ENCODE measurements at places on chromosomes 16 and 17.

GRCh38 chr16:3454631-3455147 lies 11.2 kb downstream of the NAA60 start:
- DNase-seq = no peak

GRCh38 chr17:71989117-71989516 lies 131.7 kb upstream of the SOX9 start:
- DNase-seq = no peak

DNA sequence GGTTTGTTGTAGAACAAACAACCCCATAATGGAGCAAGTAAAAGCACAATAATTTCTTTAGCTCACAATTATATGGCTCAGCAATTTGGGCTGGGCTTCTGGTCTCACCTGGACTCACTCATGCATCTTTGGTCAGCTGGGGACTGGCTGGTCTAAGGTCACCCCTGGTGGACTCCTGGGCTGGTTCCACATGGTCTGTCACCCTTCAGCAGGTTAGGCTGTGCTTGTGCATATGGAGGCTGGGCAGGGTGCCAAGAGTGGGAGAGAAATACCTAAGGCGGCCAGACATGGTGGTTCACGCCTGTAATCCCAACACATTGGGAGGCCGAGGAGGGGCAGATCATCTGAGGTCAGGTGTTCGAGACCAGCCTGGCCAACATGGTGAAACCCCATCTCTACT lies 27.0 kb upstream of the SMURF2 start:
- no peak for DNase-seq

GRCh38 chr17:38452719-38453118 lies 24.5 kb downstream of the ARHGAP23 start:
- DNase-seq = no peak

DNA sequence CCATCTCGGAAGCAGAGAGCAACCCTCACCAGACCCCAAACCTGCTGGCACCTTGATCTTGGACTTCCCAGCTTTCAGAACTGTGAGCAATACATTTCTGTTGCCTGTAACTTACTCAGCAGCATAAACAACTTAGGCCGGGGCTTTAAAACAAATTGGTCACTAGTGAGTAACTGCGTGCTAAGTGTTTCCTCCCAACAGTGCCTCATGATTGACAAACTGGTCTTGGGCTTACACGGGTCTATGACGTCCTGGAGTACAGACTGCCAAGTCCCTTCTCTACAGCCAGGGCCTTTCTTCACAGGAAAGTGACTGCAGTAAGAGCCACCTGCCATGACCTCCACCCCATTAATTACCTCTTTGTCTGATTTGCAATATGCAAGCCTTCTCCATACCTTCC lies 136.7 kb downstream of the XYLT1 start:
- DNase-seq = no peak

- DNase-seq = no peak
Measured at GRCh38 chr17:34347063-34347462, 9.2 kb upstream of the CCL13 start.

GRCh38 chr16:74788108-74788507 lies 13.5 kb upstream of the FA2H start:
- no peak for DNase-seq

GRCh38 chr17:38428643-38429371 lies 543 bp downstream of the ARHGAP23 start:
- DNase-seq = peak; percentile 76

GRCh38 chr17:50218071-50218759 lies 16.8 kb upstream of the COL1A1 start:
- DNase-seq = no peak

GRCh38 chr17:62627219-62627903 lies at the start of gene MRC2:
MRC2 (plus strand) TSS chr17:62627670; CDS start chr17:62627803, 133 bp downstream.
- DNase-seq = peak; percentile 78

- no peak for DNase-seq
Measured at GRCh38 chr17:34769049-34769448, 189.7 kb downstream of the TMEM132E start.

GRCh38 chr16:2713985-2714774 lies 5.8 kb downstream of the PRSS27 start:
- DNase-seq = no peak

DNA sequence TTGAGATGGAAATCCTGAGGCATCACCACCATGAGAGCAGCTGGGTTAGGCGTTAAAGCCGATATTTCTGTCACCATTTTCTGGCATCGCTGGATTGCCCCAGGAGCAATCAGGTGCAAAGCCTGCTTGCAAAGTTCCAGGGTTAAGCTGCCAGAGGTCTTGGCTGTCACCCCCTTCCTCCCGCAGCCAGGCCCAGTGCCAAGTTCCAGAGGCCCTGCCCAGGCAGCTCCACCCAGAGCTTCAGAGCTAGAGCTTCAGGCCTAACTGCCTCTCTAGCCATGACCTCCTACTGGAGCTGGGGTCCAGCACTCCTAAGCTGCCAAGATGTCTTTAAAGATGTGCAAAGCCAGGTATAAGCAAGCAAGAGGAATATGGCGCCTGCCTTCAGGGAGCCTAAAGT lies 8.8 kb upstream of the TMEM238L start:
- no peak for DNase-seq

DNA sequence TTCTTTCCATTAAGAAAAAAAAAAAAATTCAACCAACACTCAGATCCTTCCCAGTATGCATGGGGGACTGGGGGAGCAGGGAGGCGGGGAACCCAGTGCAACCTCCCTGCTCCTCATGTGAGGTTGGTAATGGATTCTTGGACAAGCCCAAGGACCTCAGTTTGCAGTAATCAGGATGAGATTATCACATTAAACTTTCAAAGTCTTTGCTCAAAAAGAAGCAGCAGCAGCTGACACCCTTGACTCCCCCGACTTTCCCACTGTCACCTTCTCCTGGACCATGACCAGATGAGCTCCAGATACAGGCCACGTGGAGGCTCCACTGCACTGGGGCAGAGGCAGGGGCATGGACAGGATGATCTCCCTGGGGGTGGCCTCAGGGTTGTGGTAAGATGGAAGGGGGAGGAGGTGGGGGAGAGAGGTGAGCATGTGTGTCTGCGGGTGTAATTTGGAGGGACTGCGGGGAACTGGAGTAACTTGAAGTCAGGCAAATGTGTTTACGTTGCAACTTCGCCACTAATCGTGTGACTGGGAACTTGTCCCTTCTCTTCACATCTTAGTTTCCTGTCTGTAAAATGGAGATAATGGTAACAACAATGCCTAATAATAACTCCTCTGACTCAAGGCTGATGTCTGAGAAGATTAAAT lies 19.8 kb downstream of the ZNF385C start:
- DNase-seq = no peak

GRCh38 chr17:63613663-63614062 lies 8.6 kb upstream of the MAP3K3 start:
- no peak for DNase-seq

DNA sequence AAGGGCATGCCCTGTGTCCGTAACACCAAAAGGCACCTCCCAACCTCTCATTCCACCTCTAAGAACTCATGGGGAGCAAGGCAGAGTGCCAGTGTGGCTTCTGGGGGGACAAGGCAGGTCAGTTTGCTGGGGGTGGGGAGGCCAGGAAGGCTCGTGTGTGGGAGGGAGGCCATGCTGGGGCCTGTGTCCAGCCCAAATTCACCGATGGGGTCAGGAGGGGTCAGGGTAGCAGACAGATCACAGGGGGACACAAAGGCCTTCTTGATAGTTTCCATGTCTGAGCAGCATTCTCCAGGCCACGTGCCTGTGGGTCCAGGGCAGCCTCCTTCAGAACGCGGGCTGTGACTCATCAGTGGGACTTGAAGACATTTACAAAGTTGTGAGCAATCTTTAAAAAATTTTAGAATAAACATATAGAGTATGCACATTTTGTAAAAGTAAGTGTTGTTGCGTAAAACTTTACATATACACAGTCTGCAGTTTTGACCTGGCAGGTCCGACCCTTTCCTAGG lies 20.9 kb downstream of the SPACA3 start:
- DNase-seq = peak; percentile 44

DNA sequence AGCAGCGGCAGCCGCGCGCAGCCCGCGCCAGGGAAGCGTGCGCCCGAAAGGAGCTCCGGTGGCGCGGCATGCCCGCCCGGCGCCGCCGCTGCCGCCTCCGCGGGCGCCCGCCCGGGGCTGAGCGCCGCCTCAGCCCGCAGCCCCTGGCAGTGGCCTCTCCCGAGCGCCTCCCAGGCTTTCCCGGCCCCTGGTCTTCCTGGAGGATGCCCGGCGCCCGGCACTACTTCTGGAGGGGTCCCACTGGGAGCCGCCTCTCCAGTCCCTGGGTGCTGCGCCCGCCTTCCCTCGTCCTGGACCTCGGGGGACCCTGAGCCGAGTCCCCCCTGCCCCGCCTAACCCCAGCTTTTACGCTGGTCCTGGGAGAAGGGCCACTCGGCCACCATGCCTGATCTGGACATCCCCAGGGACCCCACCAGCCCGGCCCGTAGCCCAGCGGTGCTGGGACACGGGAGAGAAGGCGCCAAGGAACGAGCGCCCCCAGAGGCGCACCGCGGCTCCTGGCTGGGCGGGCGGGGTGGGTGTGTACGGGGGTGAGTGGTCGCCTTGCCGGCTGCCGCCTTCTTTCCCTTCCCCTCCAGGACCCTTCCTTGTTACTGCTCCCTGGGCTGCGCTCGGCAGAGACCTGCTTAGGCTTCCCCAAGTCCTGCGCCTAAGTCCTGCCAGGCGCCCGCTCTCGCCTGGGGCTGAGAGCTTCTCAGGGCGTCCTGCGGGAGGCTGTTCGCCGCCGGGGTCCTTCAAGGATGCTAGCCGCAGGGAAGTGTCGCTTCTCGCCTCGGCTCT lies 704 bp downstream of the ASIC2 start:
- peak; percentile 68 for DNase-seq

DNA sequence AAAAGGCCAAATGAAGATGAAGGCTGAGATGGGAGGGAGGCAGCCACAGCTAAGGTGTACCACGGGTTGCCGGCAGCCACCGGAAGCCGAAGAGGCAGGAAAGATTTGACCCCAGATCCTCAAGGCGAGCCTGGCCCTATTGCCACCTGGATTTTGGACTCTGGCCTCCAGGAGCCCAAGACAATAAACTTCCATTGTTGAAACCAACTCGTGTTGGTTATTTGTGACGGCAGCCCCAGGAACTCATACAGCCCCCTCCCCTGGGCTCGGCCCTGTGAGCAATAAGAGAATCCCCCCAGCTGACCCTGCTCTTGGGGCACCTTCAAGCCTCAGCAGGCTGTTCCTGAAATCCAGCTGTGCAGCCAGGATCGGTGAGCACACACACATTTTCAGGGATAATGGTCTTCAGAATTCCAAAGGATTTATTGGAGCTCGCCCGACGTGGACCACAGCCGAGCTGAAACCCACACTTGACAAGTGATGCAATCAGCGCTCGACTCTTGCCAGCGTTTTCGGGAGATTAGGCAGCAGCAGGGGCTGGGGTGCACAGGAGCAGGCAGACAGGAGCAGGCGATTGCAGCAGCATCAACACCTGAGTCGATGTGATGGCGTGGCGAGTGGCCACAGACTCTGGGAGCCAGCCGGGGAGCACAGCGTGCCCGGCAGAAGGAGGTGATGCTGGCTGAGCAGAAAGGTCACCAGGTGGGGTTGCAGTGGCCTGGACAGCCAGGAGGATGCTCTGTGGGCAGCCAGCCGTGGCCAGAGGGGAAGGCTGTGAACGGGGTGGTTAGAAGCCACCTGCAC lies 22.4 kb upstream of the CBX4 start:
- DNase-seq = no peak

DNA sequence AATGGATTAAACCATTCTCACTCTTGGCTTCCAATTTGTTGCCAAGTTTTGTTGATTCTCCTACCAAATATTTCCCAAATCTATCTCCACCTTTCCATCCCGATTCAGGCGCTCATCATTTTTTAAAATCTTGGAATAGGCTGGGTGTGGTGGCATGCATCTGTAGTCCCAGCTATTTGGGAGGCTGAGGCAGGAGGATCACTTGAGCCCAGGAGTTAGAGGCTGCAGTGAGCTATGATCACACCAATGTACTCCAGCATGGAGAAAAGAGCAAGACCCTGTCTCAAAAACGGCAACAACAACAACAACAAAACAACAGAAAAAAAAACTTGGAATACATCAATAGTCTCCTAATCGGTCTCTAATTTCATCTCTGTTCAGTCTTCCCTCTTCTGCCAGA lies 902 bp upstream of the NKIRAS2 start:
- DNase-seq = no peak

- DNase-seq = no peak
Measured at GRCh38 chr17:46911311-46911710, 11.6 kb upstream of the GOSR2 start.

- no peak for DNase-seq
Measured at GRCh38 chr17:12605222-12605621, 60.5 kb upstream of the MYOCD start.

DNA sequence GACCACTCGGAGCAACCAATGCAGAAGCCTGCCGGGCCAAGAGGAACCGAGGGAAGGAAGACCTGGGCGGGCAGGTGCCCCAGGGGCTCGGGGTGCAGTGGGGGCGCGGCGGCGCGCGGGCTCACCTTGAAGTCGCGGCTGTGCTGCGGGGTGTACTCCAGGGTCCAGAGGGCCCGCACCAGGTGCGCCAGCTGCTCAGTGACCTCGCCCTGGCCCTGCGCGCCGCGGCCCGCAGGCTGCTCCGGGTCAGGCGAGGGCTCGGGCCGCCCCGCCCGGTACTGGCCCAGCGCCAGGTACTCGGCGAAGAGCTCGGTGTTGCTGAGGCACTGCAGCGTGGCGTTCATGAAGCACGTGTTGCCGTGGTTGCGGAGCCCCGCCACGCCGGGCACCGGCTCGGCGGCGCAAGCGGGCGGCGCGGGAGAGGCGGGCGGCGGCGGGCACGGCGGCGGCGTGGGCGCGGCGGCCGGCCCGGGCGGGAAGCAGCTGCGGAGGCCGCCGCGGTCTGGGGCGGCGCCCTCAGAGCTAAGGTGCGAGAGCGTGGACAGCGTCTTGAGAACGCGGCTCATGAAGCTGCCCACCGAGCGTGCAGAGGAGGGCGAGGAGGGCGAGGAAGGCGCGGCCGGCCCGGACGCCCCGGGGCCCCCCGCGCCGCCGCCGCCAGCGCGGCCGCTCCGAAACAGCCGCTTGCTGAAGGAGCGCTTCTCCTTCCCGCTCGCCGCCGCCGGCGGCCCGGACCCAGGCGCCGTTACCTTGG lies 562 bp downstream of the USP31 start:
- peak; percentile 76 for DNase-seq

GRCh38 chr17:36514856-36515255 lies 19.8 kb downstream of the MYO19 start:
- no peak for DNase-seq

DNA sequence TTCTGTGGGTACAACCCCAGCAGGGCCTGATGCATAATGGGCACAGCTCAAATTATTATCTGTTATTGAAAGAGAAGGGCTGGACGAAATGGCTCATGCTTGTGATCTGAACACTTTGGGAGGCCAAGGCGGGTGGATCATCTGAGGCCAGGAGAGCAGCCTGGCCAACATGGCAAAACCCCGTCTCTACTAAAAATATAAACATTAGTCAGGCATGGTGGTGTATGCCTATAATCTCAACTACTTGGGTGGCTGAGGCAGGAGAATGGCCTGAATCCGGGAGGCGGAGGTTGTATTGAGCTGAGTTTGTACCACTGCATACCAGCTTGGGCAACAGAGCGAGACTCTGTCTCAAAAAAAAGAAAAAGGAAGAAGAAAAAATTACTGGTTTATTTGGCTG lies 100.7 kb downstream of the ABCC1 start:
- no peak for DNase-seq

DNA sequence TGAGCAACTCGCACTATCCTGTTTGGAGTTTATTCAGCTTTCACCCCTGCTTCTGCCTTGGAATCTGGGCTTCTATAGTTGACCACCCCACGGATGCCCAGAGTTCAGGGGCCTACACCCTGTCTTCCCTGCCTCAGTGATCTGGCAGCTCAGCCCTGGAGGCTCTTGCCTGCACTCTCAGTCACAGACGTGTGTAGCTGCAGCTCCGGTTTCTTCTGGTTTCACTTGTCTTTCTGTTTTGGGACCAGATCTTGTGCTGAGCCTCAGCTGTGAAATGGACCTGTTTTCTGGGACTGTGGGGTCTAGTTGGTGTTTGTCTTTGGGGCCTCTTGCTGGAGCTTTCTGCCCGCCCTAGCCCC lies 5.8 kb downstream of the GPT2 start:
- no peak for DNase-seq

Measured in ACHN (cell line).